Stimulated activated naive CD4-positive, alpha-beta T cell (primary cell): ENCODE measurements at places on chromosomes 5 and 9.

- no peak for DNase-seq
Measured at GRCh38 chr5:105536675-105537074, 1974.1 kb upstream of the NUDT12 start.

DNA sequence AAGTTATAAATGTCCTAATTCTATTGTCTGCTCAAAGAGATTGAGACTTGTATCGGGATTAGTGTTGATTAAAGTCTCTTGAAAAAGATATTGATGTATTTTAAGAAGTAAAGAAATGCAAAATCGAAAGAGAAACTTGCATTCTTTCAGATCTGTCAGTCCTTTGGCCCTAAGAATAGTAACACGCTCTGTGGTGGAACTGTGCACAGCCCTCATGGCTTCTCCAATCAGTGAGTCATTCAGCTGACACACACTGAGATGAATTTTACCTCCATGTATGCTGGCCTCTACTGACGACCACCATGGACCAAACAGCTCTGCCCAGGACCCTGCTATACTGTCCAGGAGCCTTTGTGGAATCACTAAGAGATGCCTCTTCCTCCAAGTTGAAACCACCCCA, 232.4 kb downstream of the ESM1 start:
- DNase-seq = no peak

- DNase-seq = no peak
Measured at GRCh38 chr9:116450378-116451139, 236.5 kb upstream of the TRIM32 start.

DNA sequence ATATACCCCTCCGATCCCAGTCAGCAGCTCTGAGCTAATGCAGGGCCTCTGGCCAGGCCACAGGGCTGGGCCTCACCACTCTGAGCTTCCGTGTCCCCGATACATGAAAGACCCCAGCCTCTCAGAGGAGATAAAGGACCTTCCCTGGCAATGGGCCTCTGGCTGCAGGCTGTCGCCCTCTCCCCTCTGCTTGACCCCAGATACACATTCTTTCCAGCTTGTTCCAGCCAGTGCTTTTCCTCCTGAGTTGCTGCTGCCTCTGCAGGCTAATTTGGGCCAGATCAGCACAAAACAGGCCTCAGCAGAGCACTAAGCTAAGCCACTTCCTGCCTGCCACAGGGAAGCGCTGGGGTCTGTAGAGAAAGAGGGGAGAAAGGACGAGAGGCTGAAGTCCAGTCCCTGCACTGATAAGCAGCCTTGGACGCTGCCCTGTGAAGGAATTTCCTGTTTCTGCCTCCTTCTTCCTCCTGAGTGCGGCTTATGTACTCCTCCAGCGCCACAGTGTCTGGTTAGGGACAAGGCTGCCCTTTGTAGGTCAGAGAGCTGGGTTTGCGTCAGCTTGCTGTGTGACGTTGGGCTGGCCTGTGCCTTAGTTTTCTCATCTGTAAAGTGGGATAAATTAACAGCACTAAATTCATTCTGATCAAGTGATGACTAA, 73.0 kb upstream of the IL17B start:
- no peak for DNase-seq
